ENCODE measurements at places on chromosomes 2 and 18. TPM values are rescaled to one million over a fixed set of nuclear protein-coding genes. Genes with fewer than 3 reads are reported as not detected.

The WDR35 gene
- total RNA-seq: 10.6 TPM

The LOXHD1 gene
- not detected for total RNA-seq

The DQX1 gene
- not detected for total RNA-seq

The DNAJC5G gene
- total RNA-seq: not detected

The CTAGE1 gene
- total RNA-seq: not detected
